ENCODE measurements at places on chromosomes 13 and 19.
A peak's percentile ranks its signal among the peaks of the same experiment; 100 is the strongest.

DNA sequence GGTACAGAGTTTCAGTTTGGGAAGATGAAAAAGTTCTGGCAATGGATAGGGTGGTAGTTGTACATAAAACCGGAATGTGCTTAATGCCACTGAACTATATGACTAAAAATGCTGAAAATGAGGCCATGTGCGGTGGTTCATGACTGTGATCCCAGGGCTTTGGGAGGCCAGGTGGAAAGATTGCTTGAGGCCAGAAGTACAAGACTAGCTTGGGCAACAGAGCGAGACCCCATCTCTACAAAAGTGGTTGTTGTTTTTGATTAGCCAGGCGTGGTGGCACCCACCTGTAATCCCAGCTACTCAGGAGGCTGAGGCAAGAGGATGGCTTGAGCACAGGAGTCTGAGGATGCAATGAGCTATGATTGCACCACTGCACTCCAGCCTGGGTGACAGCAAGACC is 12.8 kb downstream of the SMAD9 start:
- no peak for DNase-seq

GRCh38 chr13:38008636-38009035 is 139.1 kb upstream of the TRPC4 start:
- DNase-seq = no peak

DNA sequence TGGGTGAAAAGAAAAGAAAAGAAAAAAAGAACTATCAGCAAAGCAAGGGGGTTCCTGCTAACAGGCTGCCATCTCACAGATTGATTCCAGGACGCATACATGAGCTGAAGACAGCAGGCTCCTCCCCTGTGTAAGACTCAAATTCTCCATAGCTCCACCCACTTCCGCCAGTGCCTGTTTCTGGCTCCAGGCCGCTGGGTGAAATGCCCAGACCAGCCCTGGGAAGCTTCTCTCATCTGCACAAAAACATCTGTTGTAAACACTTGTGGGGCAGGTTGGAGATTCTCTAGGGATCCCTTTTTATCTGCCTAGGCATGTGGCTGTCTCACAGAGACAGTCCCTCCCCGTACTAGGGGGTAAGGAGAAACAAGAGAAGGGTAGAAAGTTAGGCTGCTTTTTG is 1054.4 kb upstream of the SPRY2 start:
- DNase-seq = no peak

DNA sequence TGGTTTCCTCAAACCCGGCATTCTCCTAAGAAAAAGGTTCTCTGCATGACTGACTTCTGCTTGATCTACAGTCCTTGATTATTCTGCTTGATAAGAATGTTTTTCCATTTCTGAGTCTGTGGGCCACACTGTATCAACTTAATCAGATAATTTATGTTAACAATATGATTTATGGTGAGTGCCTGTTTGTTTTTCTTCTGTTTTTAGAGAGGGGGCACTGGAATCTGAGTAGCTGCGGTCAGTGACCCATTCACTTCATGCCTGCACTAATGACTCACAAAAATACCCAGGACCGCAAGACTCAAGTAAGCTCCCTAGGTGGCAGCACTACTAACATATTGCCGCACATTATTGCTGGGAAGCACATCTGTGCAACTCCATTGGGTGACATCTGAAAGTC is 542.3 kb upstream of the ATXN8OS start:
- peak; percentile 88 for DNase-seq

GRCh38 chr19:53671663-53672062 is 39.9 kb downstream of the DPRX start:
- DNase-seq = no peak
